Stimulated activated CD8-positive, alpha-beta memory T cell treated with anti-CD3 and anti-CD28 coated beads, Interleukin-4, amount 100 ng/mL, for 4 hours (primary cell): ENCODE measurements at places on chromosomes 4 and X.
A peak's percentile ranks its signal among the peaks of the same experiment; 100 is the strongest.

GRCh38 chr4:27005501-27005900, 144.9 kb downstream of the STIM2 start:
- DNase-seq = no peak

DNA sequence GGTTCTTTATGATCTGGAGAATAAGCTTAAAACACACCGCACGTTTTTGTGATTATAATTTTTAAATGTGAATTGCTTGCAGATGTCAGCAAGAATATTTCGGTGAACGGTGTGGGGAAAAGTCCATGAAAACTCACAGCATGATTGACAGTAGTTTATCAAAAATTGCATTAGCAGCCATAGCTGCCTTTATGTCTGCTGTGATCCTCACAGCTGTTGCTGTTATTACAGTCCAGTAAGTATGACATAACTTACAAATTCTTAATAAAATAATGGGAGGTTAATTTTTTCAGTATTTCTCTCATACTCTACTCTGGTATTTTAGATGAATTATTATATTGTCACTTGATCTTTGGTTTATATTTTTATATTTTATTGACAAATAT, 5.4 kb downstream of the AREG start:
- DNase-seq = no peak

- no peak for DNase-seq
Measured at GRCh38 chr4:126710935-126711334, 921.8 kb upstream of the INTU start.

- no peak for DNase-seq
Measured at GRCh38 chrX:47802589-47802988, 34.1 kb upstream of the ZNF81 start.

GRCh38 chr4:905485-906338, 26.4 kb downstream of the GAK start:
- no peak for DNase-seq

DNA sequence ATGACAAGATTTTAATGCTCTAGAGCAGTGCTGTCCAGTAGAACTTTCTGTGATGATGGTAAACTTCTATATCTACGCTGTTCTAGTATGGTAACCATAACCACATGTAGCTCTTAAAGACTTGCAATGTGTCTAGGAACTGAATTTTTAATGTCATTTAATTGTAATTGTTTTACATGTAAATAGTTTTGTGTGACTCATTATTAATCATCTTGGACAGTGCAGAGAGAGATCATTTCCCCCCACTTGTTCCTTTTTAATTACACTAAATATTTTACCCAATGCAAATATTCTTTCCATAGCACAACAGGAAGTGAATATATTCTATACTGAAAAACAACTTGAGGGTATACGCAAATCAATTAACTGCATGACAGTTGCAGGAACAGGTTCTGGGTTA, 5.8 kb downstream of the ATG4A start:
- no peak for DNase-seq

DNA sequence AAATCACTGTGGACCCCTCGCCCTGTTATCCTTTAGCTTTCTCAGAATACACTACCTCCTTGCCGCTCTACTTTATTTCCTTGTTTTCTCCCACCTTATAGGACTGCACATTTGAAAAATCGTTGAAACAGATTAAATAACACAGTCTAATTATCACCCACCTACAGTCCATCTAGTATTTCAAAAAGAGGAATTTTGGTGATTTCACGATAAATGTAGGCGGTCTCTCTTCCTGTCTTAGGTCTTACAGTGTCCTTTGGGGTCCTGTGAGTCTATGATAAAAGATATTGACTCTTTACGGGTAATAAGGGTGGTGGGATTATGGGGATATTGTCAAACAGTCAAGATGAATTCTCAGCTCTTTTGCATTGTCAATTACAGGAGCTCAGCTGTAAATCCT, 2.4 kb upstream of the TBL1X start:
- no peak for DNase-seq

GRCh38 chr4:47118192-47118929, 87.0 kb downstream of the GABRB1 start:
- no peak for DNase-seq

DNA sequence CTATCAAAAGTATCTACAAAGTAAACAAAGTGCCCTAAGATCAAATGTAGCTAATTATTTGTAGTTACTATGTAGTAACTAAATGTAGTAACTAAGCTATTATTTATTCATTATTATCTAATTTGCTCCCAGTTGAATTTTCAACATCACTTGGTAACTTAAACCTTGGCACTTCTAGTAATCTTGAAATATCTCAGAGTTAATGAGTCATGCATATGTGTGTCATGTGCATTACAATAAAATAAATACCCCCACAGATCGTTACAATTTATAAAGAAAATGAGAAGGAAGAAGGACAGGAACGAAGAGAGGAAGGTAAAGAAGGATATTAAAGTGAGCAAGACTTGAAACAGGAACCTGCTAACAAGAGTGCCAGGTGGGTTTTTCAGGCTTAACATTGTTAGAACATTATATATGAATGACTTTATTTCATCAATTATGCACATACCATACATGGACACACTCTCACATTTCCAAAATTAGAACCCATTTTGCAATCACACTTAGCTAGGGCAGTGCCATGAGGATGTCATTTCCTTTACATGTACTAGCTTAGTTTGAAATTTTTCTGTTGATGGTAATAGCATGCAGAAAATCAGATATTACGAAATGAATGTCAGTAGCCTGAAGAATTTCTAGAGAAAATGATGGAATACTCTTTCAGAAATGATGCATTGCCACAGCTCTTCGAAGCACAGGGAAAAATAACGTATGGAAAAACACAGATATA, 1670.4 kb upstream of the AGA start:
- DNase-seq = no peak

DNA sequence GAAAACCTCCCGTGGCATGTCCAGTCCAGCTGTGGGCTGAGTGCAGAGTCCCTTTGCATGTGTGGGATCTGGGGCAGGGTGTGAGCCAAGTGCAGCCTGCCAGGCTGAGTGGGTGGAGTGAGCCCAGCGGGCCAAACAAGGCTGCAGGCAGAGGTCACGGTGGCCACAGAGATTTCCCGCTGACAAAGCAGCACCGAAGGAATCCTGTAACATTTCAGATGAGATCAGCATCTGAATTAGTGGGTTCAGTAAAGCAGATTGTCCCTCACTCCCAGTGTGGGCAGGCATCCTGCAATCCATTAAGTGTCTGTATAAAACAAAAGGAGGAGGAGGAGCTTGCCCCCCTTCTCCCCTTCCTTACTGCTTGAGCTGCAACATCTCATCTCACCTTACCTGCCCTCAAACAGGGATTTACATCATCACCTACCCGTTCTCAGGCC, 324.4 kb downstream of the FAT4 start:
- DNase-seq = no peak

DNA sequence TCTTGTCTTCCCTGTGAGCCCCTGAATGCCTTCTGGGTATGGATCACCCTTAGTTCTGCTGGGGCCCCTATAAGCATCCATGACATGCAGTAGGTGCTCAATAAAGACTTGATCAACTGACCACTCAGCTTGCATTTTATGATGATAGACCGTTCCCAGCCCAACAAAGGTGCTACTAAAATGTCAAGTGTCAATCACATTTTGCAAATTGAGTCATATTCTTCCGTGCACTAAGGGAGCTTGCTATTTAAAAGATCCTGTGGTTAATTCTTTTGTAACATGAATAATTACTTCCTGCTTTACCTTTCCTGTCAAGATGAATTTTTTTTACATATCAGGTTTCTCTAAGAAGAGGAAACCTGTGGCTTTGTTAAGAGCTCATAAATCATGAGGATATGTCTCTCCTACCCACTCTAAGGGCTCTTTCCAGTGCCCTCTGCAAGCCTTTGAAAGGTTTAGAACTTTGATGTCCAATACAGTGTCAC, 47.6 kb downstream of the SH3KBP1 start:
- DNase-seq = no peak

GRCh38 chr4:41838590-41838989, 90.1 kb upstream of the PHOX2B start:
- no peak for DNase-seq

- DNase-seq = no peak
Measured at GRCh38 chr4:139465922-139466321, 12.0 kb downstream of the RAB33B start.

DNA sequence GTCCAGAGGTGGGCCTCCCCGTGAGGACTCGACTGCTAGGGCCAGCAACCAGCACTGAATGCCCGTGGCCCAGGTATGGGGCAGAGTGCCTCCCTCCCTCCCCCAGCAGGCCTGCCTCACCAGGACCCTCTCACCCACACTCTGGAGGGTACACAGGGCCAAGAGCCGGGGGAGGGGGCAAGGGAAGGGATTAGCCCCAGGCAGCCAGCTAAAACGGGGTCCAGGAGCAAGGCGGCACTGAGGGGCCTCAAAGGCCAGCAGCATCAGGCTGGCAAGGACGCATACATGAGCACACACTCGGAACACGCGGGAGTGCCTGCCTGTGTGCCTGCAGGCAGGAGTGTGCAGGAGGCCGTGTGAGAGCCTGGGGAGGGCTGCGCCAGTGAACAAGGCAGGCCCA, 18.3 kb upstream of the DUSP9 start:
- DNase-seq = no peak

GRCh38 chr4:6032249-6033244, 14.3 kb upstream of the C4orf50 start:
- no peak for DNase-seq

DNA sequence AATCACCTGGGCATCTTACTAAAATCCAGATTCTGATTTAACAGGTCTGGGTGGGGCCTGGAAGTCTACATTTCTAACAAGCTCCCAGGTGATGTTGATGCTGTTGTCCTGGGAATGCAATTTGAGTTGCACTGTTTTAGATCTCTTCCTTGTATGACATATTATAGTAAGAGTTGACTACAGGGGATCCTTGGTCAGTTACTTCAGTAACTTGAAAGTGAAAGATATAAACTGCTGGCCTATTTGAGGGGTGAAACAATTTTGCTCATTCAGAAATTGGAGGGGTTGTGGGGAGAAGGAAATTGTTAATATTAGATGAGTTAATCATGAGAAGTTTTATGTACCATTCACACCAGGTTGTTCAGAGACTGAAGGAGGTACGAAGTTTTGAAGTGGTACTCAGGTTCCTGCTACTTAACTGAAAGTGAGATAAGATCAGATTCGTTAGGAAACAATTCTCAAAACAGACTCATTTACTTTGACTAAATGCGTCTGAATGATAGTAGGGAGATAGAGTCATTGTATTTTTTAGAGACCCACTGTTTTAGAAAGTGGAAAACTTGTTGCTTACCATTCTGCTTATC, 12.5 kb downstream of the SH2D1A start:
- DNase-seq = no peak

DNA sequence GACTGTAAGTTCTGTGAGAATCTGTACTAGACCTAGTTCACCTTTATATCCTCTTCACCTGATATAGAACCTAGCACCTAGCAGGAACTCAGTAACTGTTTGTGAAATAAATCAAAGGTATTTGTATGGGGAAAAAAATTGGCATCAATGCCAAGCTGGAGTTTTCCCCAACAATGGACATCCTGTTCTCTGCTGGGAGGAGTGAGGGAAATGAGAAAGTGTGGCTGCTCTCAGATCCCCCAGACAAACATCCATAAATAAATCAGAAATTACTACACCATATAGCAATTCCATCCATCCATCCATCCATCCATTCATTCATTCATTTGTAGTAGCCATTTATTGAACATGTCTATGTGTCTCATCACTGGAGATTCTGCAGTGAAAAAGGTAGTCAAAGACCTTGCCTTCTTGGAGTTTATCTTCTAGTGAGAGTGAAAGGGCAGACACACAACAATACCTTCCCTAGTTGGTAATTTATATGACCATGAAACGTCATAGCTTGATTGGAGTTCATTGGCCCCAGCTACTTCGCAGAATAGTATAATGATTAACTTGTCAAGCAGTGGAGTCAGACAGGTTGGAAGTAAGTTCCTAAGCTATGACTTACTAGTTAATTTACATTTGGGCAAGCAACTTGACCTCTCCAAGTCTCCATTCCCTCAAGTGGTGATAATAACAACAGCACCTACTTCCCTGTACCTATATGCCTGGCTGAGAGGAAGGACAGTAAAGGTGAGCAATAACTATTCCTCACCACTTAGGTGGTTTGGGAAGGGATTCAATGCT, 98.7 kb upstream of the KIT start:
- no peak for DNase-seq

DNA sequence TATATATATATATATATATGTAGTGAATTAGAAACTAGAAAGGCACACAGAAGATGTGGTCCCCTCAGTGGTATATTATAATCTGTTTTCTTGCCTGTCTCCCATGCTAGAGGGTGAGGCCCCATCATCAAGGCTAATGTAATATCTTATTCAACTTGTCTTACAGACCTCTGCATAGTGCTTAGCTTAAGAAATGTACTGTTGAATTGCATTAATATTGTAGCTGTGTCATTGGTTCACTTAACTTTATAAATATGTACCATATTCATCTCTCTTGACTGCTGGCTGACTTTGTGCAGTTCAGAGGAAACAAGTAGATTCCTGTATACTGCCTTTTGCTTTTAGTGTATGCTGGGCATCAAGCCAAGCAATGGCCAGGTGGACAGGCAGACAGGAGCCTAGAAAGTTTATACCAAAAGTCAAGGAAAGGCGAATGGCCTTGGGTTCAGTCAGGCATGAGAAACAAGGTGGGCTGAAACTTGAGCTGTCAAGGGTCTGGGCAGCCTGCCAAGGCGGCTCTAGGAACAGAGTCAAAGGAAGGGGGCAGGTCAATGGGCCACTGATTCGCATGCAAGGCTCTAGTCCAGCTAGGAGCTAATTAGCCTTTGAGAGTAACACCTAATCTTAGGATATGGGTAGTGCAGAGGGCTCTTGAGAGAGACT, 78.8 kb upstream of the LEF1 start:
- no peak for DNase-seq

DNA sequence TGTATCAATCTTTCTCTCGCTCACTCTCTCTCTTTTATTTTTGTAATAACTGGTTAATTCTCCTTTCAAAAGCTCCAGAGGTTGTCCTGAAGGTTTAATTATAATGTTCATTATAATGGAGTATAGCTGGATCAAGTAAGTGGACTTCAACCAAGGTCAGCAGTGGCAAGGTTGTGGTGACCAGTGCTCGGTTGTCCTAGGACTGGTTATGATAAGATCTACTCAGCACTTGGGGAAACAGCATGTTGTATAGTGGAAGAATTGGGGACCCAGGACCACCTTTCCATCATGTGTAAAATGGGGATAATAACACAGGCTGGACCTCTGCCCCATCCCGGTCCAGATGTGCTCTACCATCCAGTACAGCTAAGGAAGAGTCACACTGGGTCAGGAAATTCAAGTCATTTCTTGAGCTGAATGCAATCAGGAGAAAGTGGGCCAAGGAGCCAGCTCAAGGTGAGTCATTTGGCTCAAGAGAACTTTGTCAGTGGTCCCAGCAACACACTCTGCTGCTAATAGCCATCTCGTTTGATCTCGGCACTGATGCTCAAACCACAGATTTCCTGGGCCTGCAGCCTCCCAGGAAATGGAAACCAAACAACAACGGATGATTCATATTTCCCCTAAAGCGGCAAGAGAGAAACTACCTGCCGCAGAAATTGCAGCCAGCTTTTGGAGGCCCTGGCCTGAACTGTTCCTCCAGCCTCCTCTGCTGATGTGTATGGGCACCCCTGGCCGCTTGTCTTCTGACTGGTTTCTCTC, 123.6 kb upstream of the RBPJ start:
- peak; percentile 42 for DNase-seq
